Osteocyte (in vitro differentiated cells): ENCODE measurements at places on chromosomes 12 and 14. TPM values are rescaled to one million over a fixed set of nuclear protein-coding genes. Genes with fewer than 3 reads are reported as not detected.

The PTPN11 gene
- total RNA-seq = 102 and 107 TPM in 2 replicates

DNA sequence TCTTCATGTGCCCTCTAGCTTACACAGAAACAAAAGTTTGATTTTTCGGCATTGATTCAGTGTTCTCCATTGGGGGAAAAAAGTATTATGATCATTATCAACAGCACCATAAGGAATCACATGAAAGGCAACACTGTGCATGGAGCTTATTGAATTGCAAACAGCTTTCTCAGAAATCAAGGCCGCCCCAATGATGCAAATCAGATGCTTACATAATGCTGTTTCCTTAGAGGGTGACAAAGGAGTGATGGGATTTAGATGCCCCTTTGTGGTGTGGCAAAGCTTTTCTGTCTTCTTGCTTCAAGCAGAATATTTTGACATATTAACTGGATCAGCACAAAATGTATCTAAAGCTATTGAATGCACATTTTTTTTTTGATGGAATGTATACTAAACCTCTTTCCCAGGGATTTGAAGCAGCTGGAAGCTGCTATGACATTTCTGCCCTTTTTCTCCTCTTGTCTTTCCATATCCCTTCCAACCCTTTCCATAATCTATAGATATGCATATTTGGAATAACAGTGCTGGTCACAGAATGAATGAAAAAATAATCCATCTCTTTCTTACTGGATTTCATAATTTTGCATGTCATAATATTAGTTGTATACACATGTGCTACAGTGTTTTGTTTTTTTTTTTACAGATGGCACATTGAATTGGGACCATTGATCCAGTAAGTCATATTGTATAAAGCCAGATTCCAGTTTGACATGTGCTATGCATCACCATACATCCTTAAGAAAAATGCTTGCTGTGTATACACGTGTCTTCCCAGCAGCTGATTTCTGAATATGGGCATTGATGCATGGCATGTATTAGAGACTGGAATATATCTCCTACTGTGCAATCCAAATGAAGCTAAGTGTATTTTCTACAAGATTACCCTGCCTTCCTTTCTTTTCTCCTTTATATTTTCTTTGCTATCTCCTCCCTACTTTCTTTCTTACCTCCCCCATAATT, 259.7 kb upstream of the DCN start:
- no peak for DNase-seq

DNA sequence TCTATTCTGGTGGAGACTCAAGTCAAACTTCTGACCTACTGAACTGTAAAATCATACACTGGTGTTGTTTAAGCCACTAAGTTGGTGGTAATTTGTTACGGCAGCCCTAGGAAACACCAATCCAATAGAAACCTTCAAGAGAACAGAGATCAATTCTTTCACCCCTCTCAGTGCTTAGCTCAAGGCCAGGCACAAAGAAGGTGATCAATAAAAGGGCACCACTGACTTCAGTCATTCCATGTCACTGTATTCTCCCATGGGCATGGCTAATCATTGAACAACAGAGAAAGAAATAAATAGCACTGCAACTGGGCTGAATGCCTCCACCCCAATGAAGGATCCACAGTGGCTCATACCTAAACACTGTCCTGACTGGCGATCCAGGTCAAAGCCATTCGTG, 7.3 kb downstream of the FBLN5 start:
- DNase-seq = no peak

DNA sequence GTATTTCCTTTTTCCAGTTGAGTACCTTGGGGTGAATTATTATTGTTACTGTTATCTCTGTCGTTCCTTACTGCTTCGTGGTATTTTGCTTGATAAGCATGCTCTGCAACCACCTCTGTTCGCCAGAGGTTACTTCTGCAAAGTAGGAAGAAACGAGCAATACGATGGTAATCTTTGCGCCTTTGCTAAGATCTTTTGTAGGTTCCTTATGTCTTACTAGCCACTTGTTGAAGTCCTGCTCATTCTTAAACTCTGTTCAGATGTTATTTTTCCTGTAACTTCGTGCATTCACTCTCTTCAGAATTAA, 729 bp upstream of the M6PR start:
- DNase-seq = no peak

GRCh38 chr14:55614304-55614703, 34.3 kb downstream of the KTN1 start:
- no peak for DNase-seq

DNA sequence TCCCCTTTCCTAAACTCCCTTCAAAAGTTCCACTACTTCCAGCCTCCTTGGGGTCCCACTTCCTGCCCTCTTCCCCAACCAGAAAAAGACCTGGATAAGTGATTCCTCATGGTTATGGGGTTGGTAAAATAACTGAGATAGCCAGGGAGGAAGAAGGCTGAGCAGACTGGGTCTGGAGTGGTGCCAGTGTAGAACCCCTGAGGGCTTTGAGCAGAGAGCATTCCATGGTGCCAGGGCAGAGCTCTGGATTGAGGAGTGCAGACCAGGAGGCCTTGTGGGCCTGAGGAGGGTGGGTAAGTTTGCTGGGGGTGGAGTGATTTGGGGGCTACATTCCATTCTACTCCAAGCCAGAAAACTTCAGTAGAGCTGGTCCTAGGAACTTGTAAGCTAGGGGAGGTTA, 9.5 kb upstream of the CISTR start:
- DNase-seq = no peak

DNA sequence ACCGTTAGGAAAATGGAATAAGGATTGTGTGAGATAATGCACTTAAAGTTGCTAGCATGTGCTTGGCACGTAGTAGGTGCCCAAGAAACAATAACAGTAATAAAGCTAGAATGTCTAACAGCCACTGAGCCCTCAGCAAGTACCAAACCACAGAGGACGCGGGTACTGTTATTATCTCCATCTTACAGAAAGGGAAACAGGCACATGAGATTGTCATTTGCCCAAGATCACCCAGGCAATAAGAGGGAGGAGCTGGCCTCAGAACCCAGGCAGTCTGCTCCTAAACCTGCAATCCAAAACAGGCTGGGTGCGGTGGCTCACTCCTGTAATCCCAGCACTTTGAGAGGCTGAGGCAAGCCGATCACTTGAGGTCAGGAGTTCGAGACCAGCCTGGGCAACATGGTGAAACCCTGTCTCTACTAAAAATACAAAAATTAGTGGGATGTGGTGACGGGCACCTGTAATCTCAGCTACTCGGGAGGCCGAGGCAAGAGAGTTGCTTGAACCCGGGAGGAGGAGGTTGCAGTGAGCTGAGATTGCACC, 5.1 kb upstream of the SDS start:
- DNase-seq = no peak
